ENCODE measurements at places on chromosomes 2 and 18.

DNA sequence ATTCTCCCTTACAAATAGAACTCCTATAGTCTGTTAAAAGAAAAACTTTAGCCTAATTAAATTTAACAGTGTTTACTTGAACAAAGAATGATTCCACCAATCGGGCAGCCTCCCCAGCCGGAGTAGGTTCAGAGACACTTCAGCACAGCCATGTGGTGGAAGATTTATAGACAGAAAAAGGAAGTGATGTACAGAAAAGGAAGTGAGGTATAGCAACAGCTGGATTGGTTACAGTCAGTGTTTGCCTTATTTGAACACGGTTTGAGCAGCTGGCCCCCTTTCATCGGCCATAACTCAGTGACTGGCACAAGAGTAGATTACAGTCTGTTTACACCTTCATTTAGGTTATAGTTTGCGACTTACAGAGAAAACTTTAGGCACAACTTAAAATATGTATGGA is 2.1 kb upstream of the SKA1 start:
- DNase-seq: no peak

DNA sequence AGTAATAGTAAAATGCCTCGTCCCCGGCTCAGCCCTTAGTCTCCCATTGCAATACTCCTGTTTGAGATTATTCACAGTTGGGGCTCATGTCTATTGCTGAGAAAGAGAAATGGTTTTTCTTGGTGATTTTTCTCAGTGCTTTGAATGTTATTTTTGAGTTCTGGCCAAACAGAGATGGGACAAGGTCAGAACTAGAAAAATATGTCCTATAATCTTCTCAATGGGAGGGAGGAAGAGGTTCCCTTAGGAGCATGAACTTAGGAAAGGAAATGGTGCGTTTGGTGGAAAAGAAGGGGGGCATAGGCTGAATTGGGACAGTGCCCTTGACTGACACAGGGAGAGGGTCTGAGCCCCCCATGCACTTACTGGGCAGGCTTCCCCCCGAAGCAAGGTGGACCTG is 133.8 kb downstream of the AGAP1 start:
- DNase-seq: no peak

GRCh38 chr2:1721706-1722646 is 22.3 kb downstream of the PXDN start:
- peak; percentile 67 for DNase-seq

DNA sequence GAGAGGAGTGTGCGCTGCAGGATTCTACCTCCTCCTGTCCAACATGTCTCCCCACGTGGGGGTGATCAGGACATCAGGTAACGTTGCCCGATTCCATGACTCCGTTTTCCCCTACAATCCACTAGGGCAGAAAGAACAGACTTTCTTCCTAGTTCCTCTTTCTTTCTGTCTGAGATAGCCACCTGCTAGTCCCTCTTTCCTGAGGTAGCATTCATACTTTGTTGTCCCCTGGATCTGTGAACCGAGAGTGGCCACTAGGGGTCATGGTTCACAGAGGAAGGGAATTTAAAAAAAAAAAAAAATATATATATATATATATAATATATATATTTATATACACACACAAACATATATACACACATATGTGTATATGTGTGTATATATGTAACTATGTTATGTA is 210.0 kb upstream of the ZNF521 start:
- DNase-seq: no peak

- DNase-seq: no peak
Measured at GRCh38 chr18:13910986-13911385, 4.3 kb downstream of the MC2R start.

- DNase-seq: no peak
Measured at GRCh38 chr2:46552079-46552478, 72.7 kb downstream of the TMEM247 start.

DNA sequence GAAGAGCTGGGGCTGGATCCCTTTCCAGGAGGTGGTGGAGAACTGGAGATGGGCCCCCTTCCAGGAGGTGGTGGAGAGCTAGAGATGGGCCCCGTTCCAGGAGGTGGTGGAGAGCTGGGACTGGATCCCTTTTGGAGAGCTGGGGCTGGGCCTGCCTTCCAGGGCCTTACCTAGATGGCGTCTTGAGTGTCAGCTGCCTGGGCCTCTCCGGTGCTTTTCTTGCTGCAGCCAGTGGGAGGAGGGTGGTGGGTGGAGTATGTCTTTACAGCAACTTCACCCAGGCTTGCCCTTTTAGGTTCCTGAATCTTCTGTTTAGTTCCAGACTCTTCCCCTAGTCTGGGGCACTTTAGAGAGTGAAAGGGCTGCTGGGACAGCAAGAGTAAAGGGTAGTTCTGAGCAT is 19.1 kb upstream of the TXNDC2 start:
- DNase-seq: no peak

- no peak for DNase-seq
Measured at GRCh38 chr18:59917422-59917821, 17.6 kb downstream of the PMAIP1 start.

GRCh38 chr2:64145714-64146113 is 1.5 kb upstream of the PELI1 start:
- DNase-seq: no peak

- DNase-seq: no peak
Measured at GRCh38 chr2:67727623-67728022, 330.5 kb downstream of the ETAA1 start.

GRCh38 chr2:236904389-236905263 is 181.1 kb upstream of the COPS8 start:
- DNase-seq: no peak

DNA sequence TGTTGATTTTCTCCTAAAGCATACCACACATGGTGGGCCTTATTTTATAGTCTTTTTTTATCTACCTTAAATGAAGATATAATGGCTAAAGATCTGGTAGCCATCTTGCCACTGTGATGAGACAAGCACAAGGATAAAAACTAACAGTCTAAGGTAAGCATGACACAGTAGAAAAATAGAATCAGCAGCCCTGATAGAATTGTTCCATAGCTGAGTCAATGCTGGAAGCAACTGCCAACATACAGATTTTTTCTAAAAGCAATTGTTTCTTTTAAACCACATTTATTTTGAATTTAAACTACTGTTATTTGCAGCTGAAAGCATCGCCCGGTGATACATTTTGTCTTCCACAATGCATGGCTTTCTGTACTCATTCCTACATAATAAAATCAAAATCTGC is 1091.5 kb upstream of the CHAC2 start:
- no peak for DNase-seq

- peak; percentile 37 for DNase-seq
Measured at GRCh38 chr2:194166818-194167217, 1490.2 kb upstream of the SLC39A10 start.

DNA sequence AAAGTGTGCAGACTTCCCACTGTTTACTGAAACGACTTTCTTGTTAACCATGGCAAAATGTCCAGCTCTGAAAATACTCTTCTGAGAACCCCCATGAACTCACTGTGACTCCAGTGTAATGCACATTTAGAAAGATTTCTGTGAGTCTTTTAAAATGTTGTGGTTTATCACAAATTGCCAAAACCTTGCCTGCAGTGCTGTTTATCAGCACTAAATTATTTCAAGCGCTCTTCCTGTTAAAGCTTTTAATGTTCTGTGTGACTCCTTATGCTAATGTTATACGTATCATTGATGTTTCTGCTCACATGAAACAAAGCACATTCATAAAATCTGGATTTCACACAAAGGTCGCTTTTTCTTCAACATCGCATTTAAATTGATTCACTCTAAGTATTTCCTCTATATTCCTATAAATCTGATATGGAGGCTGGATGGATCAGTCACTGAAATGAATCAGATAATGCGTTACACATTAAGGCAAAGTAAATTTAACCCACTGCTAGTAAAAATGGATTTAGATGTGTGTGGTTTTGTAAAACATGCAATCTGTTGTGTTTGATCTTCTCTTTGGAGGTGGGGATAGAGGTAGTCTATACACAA is 521.2 kb downstream of the NYAP2 start:
- no peak for DNase-seq

GRCh38 chr2:188588235-188588634 is 296.6 kb downstream of the GULP1 start:
- no peak for DNase-seq

DNA sequence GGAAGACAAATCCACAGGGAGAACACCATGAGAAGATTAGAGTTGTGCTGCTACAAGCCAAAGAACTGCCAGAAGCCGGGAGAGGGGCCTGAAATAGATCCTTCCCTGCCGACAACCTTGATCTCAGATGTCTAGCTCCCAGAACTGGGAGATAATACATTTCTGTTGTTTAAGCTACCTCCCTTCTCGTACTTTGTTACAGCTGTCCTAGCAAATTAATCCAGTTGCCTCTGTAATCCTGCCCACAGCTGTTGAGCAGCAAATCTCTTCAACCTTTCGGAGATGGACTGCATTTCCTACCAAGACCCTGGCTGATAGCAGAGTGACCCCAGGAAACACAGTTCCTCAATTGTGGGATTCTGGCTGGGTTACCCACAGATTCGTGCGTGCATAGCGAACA is 2.6 kb upstream of the TBC1D8 start:
- no peak for DNase-seq

GRCh38 chr2:240462073-240462706 is 26.7 kb downstream of the GPC1 start:
- no peak for DNase-seq

DNA sequence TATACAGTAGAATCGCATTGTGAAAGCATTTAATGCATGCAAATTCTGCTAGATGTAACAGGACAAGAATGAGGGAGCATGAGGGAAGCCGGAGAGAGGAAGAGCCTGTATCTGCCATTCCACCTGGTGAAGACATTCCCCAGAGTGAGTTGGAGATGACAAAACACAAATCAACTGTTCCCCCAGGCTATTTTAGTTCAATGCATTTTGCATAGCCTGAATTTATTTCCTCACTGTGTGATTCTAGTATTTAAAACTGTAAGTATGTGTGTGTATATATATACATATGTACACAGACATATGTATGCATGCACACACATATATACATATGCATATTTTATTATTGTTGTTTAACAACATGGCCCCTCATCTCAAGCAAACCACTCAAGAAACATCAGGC is 54.7 kb downstream of the CCDC68 start:
- DNase-seq: no peak

GRCh38 chr18:48127606-48128005 is 197.1 kb upstream of the SMAD2 start:
- no peak for DNase-seq

DNA sequence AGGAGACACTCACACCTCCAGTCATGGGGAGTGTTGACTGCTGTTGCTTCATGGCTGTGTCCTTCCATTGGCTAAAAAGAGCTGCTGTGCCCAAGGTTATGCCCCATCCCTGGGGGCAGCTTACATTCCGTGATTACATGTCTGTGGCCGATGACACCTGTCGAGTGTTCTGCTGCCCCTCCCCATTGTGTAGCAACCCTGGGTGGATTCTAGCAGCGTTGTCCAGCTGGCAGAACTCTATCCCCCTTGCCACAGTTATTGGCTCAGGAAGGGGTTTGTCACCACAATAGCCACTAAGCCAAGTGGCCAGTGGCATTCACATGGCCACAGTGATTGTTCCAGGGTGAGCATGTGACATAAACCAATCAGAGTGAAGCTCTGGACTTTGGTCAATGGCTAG is 11.6 kb upstream of the PDIA6 start:
- no peak for DNase-seq

GRCh38 chr2:118103951-118104940 is 16.0 kb downstream of the INSIG2 start:
- no peak for DNase-seq

GRCh38 chr2:35410431-35411061 is 945.0 kb upstream of the CRIM1 start:
- peak; percentile 3 for DNase-seq

DNA sequence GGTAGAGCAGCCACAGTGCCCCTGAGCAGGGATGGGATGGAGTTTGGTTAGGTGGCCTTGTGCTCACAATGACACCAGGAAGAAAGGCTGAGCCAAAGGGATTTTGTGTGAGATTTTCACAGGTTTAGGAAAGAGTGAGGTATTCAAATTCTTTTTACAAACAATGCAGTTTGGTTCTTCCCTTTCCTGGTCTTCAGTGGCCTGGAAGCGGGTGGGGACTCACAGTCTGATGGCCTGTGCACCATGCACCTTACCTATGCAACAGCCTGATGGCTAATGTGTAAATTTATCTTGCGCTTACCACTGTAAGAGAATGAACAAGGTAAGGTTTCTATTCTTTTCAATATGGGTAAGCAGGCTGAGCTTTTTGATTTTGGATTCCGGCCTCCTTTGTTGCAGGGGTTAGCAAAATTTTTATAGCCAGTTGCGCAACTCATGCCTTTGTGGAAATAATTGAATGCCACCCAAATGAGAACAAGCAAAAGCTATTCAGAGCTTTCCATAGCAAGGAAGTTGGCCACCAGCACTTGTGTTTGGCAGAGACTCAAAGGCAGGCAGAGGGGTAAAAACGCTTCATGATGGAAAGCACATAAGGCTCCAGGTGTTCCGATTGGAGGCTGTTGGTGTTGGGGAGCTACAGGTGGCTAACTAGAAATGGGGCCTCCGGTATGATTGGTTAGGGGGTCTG is 23.8 kb upstream of the IL1R2 start:
- DNase-seq: no peak

- no peak for DNase-seq
Measured at GRCh38 chr2:211591426-211591825, 947.2 kb downstream of the ERBB4 start.

GRCh38 chr2:72770879-72771461 is 54.9 kb downstream of the EXOC6B start:
- peak; percentile 41 for DNase-seq

- no peak for DNase-seq
Measured at GRCh38 chr2:202014759-202015211, 18.9 kb upstream of the FZD7 start.

DNA sequence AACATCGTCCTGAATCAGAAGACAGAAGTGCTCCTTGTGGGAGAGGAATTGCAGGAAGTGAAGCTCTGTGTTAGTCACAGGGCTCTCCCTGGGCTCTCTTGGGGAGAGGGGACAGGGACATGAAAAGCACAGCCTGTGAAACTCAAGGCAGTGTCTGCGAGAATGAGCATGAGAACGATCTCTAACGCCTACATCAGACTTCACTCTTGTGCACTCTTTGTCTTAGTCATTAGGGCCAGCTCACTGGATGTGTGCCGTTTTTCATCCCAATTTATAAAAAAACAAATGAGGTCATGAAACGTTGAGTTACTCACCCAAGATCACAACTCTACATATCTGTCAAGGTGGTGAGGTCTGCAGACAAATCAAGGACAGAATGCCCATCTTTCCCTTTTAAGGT is 27.0 kb upstream of the TWIST2 start:
- no peak for DNase-seq

GRCh38 chr2:216596236-216596979 is 36.8 kb upstream of the IGFBP2 start:
- peak; percentile 28 for DNase-seq
